ENCODE measurements at places on chromosomes 2 and 18. TPM values are rescaled to one million over a fixed set of nuclear protein-coding genes. Genes with fewer than 3 reads are reported as not detected.

ZNF236 gene
- total RNA-seq: 3.2 TPM

BUB1 gene
- 46.1 TPM for total RNA-seq

YPEL5 gene
- total RNA-seq: 50.5 TPM

TTN gene
- total RNA-seq: 0.03 TPM

Measured in A549 treated with CpdA at 1 μM for 4 hours (cell line).